ENCODE measurements at places on chromosomes 2 and 18.
A peak's percentile ranks its signal among the peaks of the same experiment; 100 is the strongest.

DNA sequence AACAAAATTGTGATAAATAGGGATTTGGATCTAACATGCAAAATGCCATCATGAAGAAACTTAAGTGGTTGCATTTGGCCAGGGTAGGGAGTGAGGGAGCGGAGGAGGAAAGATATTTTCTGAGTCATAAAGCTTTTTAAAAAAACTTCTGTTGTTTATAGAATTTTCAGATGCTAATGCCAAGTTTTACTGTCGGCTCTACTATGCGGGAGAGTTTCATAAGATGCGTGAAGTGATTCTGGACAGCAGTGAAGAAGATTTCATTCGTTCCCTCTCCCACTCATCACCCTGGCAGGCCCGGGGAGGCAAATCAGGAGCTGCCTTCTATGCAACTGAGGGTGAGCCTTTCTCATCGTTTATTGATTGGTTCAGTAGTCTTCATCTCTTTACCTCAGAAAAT lies 56.0 kb upstream of the PTH2R start:
- DNase-seq, result no peak

DNA sequence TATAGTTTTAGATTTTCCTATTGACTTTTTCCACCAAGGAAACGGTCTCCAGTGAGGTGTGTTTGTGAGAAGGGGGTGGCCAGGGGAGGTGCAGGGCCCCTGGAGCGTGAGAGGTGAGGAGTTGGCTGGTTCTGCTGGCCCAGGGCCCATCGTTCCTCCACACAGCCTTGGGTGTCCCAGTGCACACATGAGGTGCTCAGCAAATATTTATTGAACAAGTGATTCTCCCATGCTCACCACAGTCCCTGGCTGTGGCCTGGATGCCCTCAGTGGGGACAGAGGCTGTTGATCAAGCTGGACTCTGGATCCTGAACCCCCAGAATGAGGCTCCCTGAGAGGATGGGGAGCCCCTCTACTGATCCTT lies 5.0 kb downstream of the HAAO start:
- DNase-seq, result no peak

DNA sequence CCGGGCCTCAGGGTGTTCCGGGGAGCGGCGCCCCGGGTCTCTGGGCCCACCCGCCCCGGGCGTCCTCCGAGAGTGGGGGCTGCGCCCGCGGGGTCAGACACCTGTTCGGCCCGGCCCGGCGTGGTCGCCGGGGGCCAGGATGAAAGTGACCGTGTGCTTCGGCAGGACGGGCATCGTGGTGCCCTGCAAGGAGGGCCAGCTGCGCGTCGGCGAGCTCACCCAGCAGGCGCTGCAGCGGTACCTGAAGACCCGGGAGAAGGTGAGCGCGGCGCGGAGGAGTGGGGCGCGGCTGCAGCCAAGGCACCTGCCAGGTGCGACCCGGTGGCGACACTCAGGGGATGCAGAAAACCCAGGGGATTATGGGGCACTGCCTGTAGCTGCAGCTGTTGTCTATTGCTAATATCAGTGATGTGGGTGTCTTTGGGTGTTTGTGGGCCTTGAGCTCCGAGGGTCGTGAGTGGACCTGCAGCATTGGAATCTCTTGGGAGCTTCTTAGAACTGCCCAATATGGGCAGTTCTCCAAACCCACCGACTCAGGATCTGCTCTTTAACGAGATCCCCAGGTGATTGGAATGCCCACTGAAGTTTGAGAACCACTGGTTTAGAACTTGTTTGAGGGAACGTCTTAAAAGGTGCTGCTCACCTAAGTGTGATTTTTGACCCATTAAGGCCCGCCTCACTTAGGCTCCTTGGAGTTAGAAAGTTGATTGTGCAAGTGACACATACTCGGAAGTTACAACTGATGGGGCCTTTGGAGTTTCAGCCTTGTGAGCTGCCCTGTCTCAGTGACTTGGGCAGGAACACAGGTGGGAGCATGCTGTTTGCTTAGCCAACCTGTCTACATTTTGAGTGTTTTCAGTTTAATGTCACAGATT lies 823 bp downstream of the PARD3B start:
- DNase-seq, result no peak

- no peak for DNase-seq
These were observed 8.7 kb upstream of the ERMN start for GRCh38 chr2:157334335-157334734.

DNA sequence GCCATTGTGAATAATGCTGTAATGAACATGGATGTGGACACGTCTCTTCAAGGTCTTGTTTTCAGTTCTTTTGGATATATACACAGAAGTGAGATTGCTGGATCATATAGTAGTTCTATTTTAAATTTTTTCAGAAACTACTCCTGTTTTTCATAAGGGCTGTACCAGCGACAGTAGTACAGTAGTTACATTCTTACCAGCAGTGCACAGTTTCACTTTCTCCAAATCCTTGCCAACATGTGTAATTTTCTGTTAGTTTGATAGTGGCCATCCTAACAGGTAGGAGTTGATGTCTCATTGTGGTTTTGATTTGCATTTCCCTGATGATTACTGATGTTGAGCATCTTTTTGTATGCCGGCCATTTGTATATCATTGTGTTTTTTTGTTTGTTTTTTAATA lies 81.7 kb downstream of the EPC2 start:
- DNase-seq, result no peak

- DNase-seq, result no peak
These were observed 69.0 kb downstream of the CTAGE1 start for GRCh38 chr18:22348521-22349316.

GRCh38 chr2:187461294-187462261 lies 13.5 kb upstream of the CALCRL start:
- no peak for DNase-seq

- peak; percentile 2 for DNase-seq
These were observed 96.0 kb downstream of the ZNF516 start for GRCh38 chr18:76398896-76399612.
